T-helper 2 cell (primary cell): ENCODE measurements at places on chromosomes 16 and 17.
A peak's percentile ranks its signal among the peaks of the same experiment; 100 is the strongest.

DNA sequence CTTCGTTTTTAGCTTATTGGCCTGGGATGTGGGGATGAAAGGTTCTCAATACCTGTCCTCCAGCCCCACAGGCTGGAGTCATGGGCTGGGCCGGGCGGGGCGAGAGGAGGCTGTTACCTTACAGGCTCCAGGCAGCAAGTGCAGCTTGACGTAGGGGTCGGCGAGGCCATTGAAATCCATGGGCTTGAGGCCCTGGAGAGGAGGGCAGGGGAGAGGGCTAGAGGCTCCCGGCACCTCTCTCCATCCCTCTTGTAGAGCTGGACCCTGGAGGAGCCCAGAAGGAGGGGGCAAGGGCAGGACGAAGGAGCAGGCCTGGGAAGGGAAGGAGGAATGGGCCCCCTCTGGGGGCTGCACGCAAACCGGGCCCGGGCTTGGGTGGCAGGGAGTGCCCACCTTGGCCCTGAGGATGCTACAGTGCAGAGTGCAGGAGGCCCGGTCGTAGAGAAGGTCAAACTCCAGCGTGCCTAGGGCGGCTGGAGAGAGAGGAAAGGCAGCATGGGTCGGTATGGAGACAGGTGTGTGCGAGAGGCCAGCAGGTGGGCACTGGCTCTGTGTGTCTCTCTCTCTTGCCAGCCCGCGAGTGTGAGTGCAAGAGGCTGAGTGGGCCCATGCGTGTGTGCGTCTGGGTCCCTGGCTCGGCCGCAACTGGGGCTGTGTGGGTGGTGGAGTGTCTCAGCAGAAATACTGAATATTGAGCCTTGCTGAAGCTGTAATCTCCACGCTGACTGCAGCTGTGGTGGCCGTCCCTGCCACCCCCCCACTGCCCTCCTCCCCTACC, 1.6 kb downstream of the DOC2A start:
- no peak for DNase-seq

GRCh38 chr17:45973099-45973780, 25.8 kb upstream of the STH start:
- DNase-seq: no peak

DNA sequence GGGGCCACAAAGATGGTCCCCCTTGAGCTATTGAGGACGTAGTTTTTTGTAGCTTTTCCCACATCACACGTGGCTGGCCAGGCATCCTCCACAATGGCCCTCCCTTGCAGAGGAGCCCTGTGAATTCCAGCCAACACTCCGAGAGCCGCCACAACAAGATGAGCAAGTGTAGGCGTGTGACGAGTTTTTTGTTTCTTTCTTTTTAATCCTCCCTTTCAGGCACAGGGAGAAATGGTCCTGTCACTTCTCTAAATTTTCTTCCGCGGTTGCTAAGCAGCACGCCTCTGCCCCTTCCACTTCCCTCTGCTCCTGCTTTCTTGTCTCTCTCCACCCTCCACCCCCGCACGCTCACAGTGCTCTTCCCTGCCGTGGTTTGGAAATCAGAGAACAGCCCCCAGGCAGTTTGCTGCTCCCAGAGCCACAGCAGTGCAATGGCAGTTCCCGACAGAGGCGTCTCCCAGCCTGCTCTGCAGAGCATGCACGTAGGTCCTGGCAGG, 68.0 kb upstream of the MRTFB start:
- no peak for DNase-seq

GRCh38 chr17:63150490-63150889, 184.5 kb downstream of the TANC2 start:
- no peak for DNase-seq

GRCh38 chr17:787641-788221, 5.6 kb downstream of the MRM3 start:
- no peak for DNase-seq

GRCh38 chr16:57204675-57205074, 18.5 kb downstream of the RSPRY1 start:
- DNase-seq: no peak

GRCh38 chr16:82699711-82700495, 73.1 kb downstream of the CDH13 start:
- DNase-seq: no peak

DNA sequence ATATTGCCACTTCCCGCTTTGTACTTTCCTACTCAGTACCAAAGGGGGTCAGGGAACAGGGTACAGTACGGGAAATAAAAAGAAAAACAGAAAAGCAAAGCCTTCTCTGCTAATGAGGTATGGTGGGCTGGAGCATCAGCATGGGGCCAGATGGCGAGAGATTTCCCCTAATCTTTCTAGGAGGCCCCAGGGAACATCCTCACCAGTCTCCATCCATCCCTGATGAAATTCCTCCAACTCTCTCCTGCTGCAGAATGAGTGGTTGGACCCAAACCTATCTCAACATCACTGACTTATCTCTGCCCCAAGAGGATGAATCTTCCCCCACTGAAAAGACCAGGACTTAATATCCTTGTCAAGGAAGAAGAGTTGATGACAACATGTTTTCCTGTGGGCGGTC, 185.6 kb downstream of the C16orf78 start:
- no peak for DNase-seq

GRCh38 chr17:55433629-55434422, 12.2 kb upstream of the MMD start:
- DNase-seq: no peak

- no peak for DNase-seq
Observed at GRCh38 chr16:21336231-21336630, 58.1 kb upstream of the CRYM start.

DNA sequence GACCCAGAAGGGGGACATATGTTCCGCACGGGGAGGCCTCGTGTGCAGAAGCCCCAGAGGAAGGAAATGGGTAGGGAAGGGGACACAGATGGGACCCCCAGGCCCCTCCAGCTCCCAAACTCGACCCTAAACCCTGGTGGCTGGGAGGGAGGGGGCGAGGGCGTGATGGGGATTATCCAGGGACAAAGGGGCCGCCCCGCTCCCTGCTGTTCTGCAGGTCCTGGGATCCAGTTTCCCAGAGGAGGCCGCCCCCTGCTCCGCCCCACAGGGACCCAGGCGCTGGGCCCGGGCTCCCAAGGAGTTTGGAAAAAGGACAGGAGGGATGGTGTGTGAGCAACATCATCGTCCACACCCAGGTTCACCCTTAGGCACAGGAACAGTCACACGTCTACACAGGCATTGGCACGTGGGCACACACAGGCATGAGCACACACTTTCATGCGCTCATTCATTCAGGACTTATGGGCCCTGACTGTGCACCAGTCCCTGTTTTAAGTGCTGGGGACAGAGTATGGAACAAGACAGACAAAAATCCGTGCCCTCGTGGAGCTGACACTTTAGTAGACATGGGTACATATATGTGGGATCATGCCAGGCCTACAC, 12.8 kb upstream of the FBXL19 start:
- DNase-seq: no peak

GRCh38 chr16:67327743-67328142, 1.1 kb downstream of the LRRC36 start:
- no peak for DNase-seq

- no peak for DNase-seq
Observed at GRCh38 chr17:62824290-62825131, 16.4 kb upstream of the MARCHF10 start.

- DNase-seq: no peak
Observed at GRCh38 chr16:22328081-22328725, 31.0 kb downstream of the POLR3E start.

DNA sequence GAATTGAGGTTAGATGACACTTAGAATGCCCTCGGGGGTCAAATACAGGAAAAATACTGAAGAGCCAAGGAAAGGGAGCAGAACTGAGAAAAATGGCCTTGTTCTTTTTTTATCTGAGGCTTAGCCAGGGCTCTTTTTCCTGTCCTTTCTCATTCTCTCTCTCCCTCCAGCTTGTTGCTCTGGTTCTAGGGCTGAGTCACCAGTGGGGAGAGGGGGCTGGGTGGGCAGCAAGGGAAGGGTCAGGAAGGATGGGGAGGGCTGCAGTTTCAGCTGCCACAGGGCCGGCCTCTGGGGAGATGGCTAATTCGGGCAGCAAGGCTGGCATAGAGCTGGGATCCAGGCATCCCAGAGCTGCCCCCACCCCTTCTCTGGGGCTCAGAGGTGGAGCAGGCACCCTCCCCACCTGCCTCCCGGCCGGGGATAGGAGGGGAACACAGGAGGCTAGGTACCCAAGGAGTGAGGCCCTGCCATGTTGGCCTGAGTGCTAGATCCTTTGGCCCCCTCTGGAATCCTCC, 3.9 kb downstream of the ITGA3 start:
- no peak for DNase-seq

- no peak for DNase-seq
Observed at GRCh38 chr17:13442361-13442760, 159.4 kb downstream of the HS3ST3A1 start.

GRCh38 chr16:71568551-71568950, 8.3 kb downstream of the TAT start:
- DNase-seq: no peak

GRCh38 chr17:81712468-81713003, 452 bp downstream of the SLC25A10 start:
- DNase-seq: no peak

GRCh38 chr17:59812139-59812538, 80.6 kb downstream of the TUBD1 start:
- DNase-seq: no peak

GRCh38 chr16:16857603-16858283, 478.8 kb downstream of the NPIPA7 start:
- DNase-seq: no peak

DNA sequence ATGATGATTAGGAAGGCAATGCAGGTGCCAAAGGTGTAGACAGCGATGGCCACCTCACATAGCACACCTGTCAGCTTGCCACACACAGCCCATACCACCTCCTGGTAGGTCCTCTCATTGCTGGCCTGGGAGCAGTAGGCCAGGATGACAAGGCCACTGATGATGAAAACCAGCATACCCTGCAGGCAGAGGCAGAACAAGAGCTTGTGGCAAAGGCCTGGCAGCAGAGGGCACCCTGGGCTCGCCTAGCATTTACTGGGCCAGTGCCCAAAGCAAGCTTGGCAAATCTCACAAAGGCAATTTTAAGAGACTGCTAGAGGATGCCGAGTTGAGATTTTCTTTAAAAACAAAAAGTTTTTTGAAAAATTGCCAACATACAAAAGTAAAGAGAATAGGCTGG, 5.9 kb downstream of the SLC38A7 start:
- DNase-seq: no peak

DNA sequence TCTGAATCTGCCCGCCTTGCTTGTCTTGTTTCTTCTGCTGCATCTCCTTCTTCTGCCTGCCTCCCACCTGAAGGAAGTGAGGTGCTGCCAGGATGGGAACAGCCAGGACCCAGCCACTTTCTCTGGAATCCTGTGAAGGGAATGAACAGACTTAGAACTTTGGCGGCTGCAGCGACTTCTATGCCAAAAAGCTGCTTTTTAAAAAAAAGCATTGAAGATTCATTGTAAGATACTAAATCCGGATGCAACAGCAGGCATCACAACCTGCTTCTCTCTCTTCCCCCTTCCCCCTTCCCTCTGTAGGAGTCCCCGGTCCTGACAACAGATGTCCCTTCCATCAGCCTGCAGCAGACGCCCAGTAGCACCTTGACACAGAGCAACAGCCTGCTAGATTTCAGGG, 176.3 kb downstream of the HS3ST4 start:
- no peak for DNase-seq

DNA sequence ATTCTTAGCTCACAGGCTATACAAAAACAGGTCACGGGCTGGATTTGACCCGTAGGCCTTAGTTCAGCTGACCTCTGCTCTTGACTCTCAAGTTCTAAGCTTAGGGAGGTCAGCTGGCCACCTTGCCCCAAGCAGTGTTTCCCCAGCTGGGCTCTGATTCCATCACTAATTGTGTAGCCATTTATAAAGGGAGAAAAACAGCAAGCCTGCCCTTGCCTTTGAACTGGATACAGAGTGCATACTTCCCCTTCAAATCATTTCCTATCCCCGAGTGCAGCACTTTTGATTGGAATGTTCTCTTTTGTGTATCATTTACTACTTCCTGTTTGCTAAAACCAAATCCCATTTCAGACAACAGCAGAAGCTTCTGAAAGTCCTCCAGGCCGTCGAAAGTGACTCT, 153.6 kb downstream of the KATNIP start:
- no peak for DNase-seq

- no peak for DNase-seq
Observed at GRCh38 chr16:62059527-62059926, 23.3 kb upstream of the CDH8 start.

DNA sequence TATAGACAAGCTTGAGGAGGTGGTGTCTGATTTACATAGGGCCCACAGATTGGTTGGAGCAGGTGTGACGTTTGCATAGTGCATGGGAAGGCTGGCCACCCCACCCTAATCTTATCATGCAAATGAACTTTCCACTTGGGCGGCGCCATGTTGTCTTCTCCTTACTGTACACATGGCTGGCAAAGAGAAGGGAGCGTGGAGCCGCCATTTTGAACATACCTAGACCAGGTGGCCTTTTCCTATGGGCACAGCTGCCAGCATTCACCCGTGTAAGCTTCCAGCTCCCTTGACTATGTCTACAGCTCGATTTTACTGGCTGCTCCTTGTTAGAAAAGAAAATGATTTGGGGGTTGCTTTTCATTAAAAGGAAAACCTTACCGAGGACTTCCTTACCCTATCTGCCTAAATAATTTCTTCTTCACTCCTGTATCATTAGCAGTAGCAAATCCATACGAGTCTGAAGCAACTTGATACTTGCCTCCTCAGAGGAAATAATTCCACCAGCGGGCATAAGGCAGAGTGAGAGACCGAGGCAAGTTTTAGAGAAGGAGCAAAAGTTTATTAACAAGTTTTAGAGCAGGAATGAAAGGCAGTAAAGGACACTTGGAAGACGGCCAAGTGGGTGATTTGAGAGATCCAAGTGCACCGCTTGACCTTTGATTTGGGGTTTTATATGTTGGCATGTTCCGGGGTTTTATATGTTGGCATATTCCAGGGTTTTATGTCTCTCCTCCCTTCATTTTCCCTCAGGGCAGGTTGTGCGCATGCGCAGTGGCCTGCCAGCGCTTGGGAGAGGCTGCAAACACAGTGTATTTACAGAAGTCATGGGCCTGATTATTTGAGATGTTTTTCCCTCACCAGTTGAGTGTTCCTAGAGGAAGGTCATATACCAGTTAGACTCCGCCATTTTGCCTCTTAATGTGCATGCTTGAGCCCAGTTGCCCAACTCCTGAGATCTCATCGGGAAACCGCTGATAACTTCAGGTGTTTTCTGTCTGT, 65.7 kb downstream of the MARF1 start:
- DNase-seq: no peak

DNA sequence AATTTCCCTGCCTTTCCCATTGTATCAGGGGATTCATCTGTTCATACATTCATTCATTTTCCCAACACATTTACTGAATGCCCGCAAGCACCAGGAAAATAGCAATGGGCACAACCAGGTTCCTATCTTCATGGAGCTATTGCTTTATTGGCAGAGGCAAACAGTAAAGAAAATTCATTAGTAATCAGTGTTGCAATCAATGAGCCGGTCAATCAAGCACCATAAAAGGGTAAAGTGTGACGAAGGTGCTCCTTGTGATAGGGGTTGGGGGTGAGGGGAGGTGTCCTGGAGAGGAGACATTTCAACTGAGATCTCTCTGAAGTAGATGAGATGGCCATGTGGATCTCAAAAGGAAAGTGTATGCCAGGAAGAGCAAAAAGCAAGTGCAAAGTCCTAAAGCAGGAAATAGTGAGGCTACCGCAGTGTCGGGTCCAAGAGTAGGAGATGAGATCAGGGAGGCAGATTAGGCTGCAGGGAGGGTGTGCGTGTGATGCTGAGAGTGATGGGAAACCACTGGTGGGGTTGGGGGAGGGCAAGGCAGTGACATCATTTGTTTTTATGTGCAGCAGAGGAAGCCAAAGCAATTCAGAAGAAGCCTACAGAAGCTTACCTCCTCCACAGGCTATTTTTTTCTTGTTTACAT, 28.4 kb downstream of the CDH13 start:
- peak; percentile 99 for DNase-seq

- no peak for DNase-seq
Observed at GRCh38 chr16:24917236-24917635, 71.5 kb downstream of the SLC5A11 start.

GRCh38 chr17:43601280-43602039, 55.3 kb upstream of the ETV4 start:
- no peak for DNase-seq
